ENCODE measurements at places on chromosomes 11 and 22.

DNA sequence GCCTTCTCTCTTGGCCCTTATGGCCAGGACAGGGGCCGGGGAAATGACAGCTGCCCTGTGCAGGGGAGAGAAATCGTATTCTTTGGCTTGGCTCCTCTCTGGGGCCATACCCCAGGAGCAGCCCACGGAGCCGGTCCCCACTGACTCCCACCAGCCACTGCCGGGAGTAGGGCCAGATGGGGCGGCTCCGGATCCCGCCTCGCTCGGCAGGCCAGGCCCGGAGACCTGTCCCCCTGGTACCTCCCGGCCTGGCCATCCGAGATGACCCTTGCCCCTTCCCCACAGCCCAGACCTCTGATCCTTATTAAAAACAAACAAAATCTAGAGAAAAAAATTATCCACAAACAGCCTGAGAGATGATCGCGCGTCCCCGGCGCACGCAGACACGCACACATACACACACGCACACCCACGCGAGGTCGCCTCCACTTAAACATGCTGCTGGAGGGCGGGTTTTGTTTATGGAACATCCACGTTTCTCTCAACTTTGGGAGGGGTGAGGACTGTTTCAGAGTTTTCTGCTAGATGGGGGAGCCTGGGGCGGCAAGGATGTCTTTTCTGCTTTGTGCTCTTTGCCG is 59.1 kb downstream of the IGLL1 start:
- DNase-seq = no peak

DNA sequence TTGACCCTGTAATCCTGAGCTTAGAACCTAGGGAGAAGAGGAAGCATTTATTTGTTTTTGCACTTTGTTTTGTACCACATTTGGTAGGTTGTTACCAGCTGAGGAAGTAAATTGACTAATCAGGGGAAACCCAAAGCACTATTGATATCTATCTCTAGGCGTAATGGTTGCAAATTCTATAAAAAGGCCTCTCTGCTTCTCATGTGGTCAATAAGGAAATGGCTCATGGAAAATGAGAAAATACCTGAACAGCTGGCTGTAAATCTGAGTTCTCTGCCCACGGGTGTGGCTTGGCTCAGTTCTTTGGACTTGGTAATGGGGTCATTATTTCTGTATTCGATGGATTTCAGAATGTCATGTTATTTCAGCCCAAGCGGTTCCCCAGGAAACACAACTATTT is 42.4 kb downstream of the BARX2 start:
- DNase-seq = no peak

- DNase-seq = no peak
Observed at GRCh38 chr11:44319170-44319551, 9.2 kb upstream of the ALX4 start.

DNA sequence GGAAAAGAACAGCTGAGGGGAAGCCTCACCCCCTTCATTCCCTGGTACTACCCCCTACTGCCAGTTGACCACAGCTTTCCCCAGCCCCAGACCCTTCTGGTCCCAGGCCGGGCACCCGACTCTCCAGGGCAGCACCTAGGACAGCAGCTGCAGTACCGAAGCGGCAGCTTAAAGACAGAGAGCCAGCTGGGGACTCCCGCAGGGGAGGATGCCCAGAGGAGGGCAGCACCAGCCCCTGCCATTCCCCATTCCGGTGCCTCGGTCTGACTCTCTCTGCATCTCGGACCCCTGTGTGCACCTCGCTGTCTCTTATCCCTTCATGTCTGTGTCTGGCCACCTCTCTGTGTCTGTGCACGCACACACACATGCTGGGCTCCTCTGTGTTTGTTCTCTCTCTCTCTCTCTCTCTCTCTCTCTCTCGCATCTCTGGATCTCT is 9.4 kb downstream of the IGSF9B start:
- peak; percentile 63 for DNase-seq

GRCh38 chr11:114799476-114799875 is 121.1 kb downstream of the NXPE2 start:
- DNase-seq = no peak

DNA sequence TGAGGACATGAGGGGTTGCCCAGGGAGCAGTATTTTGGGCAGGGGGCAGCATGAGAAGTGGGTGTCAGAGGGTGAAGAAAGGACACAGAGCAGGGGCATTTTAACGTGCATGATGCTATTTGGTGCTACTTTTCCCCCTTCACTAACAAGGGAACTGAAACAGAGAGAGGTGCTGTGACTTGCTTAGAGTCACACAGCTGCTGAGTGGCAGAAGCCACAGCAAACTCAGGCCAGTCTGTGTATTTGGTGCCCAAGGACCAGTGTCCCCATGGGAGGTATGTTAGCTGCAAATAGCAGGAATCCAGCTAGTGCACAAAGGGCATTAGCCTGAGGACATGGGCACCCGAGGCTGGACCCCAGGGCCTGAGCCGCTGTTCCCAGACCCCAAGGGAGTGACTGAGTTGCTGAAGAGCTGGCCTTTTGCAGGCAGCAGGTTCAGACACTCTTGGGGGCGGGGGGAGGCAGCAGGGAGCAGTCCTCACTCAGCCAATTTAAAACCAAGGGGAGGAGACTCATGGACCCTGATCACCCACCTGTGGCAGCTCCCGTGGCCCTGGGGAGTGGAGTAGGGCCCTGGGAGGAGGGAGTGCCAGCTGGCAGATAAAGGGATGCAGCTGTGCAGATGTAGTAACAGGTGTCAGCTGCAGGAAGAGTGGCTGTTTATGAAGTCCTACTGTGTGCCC is 14.6 kb downstream of the PARVG start:
- DNase-seq = no peak

- DNase-seq = no peak
Observed at GRCh38 chr22:44390613-44390970, 77.8 kb upstream of the SHISAL1 start.

- peak; percentile 50 for DNase-seq
Observed at GRCh38 chr22:31944700-31945442, 536 bp downstream of the YWHAH start.

DNA sequence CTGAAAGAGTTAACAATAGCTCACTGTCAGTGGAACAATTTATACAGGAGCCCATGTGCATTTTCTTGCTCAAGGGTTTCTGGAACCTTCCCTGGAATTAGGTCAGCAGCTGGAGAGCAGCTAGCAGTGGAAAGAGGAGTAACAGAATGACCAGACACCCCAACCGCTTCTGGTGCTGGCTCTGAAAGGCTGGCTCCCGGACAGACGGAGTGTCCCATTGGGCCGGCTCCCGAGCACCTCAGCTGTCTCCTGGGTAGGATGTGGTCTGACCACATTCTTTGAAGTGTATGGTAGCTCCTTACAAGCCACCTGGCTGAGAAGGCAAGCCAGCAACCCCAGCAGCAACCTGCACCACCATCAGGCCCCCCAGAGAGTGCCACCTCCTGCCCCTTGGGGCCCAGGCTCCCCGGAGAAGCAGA is 44.7 kb downstream of the ABTB2 start:
- peak; percentile 7 for DNase-seq

GRCh38 chr11:126748100-126748791 is 252.3 kb downstream of the KIRREL3 start:
- DNase-seq = no peak

DNA sequence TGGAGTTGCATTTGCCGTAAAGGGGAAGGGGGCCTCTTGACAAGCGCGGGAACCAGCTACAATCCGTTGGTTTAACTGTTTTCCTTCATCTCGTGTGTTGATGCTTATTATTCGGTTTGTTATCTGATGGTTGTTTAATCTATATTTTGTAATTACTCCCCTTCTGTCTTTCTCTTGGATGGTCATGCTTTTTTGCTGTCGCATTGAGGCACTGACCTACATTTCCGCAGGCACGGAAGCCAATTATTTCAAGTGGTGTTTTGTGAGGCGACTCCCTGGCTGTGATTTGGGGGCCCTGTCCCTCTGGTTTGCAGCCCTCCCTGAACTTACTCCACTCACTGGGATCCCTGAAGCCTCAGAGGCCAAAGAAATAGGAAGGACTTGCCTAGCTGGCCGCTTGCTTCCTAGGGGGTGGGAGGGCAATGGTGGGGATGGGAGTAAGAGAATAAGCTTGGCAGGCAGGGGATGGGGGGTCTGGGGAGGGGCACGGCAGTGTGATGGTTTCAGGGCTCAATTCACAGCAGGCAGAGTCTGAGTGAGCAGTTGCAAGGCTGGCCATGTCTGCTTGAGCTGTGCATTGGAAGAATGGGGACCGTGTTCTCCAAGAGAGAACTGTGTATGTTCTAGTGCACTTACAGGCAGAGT is 165.8 kb upstream of the B3GAT1 start:
- no peak for DNase-seq

- DNase-seq = no peak
Observed at GRCh38 chr11:61160487-61161189, 588 bp downstream of the VPS37C start.

DNA sequence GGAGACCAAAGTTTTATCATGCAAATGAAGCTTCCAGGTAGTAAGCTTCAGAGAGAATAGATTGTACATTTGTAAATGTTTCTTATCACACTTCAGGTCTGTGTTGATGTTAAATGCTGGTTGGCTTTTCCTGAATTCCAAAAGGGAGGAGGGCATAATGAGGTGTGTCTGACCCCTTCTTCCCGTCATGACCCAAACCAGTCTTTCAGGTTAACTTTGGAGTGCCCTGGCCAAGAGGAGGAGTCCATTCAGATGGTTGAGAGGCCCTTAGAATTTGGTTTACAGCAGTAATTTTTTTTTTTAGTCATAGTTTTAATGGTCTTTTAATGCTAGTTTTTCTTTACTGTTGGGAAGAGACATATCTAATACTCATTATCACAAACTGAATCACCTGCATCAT is 2.5 kb downstream of the OR6X1 start:
- no peak for DNase-seq

DNA sequence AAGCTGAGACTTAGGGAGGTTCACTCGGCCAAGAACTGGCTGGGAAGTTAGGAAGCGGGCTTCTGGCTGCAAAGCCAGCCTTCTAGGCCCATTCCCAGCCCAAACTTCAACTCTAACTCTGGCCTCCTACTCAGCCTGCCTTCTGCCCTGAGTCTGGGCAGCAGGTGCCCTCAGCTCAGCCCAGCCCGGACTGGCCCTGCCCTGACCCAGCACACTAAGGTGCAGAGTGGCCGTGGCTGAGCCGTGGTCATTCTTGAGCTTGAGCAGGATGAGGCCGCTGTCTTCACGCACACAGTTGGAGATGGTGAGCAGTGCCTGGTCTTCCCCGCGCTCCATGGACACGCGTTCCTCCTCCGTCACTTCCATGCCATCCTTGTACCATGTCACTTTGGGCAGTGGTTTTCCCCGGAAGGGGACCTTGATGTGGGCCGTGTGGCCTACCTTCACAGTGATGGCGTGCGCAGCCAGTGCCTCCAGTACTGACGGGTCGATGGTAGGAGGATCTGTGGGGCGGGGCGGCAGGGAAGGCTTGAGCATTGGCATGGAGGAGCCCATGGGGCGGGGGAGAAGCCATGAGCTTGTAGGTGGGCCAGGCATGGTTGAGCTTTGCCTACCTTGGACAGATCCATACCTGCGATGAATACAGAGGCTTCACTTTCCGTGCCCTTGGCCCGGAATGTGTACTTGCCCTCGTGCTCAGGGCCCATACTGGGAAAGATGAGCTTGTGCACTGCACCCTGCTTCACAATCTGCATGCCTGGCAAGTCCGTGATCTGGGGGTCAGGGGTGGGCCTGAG is 12.1 kb downstream of the IGSF22 start:
- DNase-seq = no peak

- no peak for DNase-seq
Observed at GRCh38 chr11:67303835-67304411, 593 bp downstream of the SSH3 start.

DNA sequence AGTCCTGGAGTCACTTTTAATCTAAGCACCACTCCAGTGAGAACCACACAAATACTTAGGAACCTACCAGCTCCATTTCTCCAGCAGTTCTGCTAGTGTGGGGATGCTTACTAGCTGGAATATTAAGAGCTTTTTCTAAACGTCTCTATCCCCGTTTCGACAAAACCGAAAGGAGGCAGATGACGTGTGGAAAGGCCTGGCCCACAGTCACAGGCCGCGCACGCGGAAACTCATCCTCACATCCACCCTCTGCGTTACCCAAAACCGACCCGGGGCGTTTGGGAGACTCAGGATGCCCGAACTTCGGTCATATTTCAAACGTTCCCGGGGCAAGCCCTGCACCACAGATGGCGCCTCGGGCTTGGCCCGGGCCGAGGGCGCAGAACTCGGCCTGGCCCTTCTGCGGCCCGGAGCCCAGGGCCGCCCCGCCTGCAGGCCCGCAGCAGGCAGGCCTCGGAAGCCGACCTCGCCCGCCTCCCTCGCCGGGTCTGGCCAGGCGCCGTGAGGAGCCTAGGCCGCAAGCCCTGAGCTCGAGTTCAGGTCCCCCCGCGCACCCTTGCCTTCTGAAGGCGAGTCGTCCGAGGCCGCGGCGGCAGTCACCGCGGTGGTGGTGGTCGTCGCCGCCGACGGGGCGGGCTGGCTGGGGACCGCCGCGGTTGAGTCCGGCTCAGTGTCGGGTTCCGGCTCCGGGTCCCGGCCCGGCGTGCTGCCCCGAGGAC is 473 bp downstream of the FNBP4 start:
- DNase-seq = peak; percentile 77

DNA sequence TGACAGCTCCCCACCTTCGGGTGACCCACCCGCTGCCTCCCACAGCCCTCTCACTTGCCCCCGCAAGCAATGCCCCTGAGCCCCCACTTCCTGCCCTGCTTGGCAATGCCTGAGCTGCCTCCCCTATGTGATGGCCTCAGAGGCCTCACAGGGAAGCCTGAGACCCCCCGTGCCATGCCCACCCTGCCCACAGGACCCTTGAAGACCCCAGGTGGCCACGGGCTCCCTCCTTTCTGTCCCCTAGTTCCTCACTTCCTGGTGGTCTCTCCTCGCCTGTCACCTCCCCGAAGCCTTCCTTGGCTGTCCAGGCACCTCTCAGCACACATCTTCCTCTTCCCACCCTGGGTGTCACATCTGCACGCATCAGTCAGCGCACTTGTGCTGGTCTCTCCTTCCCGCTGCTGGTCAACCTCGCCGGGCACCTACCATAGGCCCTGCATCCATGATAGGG is 90.5 kb downstream of the BRD1 start:
- DNase-seq = no peak

DNA sequence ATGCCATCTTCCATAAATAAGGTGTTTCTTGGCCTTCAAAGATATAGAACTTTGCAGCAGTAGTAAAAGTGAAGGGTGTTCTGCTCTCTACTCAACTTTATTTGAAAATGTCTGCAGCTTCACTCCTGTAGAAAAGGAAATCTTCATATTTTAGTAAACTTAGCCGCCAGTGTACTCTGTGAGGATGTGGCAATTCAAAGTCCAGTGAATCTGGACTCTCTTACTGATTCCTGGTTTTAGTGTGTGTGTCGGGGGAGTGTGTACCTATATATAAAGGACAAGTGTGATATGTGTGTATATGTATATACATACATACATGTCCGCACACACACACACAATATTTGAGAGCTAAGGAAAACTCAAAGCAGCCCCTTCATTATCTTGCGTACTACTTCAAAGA is 134.3 kb upstream of the LDLRAD3 start:
- DNase-seq = no peak

- DNase-seq = no peak
Observed at GRCh38 chr22:24431309-24432034, 4.1 kb downstream of the ADORA2A start.

Data from activated naive CD8-positive, alpha-beta T cell treated with anti-CD3 and anti-CD28 coated beads, Interleukin-2, amount 50 U/mL, for 24 hours (primary cell).